Stimulated activated CD8-positive, alpha-beta memory T cell treated with anti-CD3 and anti-CD28 coated beads, Interleukin-4, amount 100 ng/mL, for 4 hours (primary cell): ENCODE measurements at places on chromosomes 3 and 15.

DNA sequence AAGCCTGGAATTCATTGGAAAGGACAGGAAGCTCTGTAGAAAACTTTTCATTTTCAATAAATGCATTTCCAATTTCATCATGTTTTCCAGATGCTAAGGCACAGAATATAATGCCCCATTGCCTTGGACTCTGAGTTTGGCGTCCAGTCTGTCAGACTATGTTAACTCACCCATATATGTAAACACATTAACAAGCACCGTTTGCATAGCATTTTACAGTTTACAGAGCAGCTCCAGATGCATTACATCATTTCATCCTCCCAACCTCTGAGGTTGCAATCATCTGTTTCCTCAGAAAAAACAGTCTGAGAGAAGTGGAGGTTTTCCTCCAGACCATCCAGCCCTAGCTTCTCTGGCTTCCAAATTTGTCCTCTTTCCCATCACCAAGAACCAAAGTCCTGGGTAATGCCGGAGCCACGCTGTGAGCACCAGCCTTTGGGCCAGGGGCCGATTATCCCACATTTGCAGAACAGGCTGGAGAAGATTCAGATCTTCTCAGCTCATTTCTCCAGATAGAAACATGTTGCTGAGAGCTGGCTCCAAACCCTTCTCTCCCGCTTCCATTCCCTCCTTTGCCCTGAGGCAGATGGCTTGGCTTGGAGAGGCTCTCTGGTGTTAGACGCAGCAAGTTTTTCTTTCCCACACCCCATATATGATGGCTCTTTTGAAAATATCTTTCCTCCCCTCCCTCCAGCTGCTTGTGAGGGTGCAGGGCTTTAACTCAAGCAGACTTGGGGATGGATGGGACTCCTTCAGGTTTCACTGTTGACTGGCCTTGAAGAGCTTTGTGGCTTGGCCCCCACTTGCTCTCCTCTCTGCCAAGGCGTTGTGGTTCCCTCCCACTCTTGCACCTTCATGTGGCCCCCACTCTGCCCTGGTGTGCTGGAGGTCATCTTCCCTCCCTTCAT lies 26.0 kb downstream of the CYP19A1 start:
- no peak for DNase-seq

- no peak for DNase-seq
These were observed 75.0 kb downstream of the MAGEF1 start for GRCh38 chr3:184636741-184637316.

- DNase-seq = no peak
These were observed 216.2 kb downstream of the ITPR1 start for GRCh38 chr3:4709341-4709740.

GRCh38 chr3:4745235-4745610 lies 234.0 kb upstream of the BHLHE40 start:
- DNase-seq = no peak

DNA sequence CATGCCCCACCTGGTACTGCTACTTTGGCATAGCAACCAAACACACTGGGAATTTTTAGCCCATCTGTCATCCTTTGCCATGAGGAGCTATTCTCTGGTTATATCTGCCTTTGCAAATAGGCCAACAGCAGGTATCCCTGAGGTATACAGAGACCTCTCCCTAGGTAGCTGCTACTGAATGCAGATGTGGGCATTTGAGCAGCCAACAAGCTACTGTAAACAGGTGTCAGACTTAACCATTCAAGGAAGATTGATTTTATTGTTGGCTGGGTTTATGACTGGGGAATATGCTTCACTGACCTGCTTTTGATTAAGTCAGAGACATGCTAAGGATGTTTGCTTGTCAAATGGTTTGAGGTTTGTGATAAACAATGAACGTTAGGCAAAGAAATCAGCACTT lies 183.2 kb downstream of the OXSM start:
- DNase-seq = no peak

DNA sequence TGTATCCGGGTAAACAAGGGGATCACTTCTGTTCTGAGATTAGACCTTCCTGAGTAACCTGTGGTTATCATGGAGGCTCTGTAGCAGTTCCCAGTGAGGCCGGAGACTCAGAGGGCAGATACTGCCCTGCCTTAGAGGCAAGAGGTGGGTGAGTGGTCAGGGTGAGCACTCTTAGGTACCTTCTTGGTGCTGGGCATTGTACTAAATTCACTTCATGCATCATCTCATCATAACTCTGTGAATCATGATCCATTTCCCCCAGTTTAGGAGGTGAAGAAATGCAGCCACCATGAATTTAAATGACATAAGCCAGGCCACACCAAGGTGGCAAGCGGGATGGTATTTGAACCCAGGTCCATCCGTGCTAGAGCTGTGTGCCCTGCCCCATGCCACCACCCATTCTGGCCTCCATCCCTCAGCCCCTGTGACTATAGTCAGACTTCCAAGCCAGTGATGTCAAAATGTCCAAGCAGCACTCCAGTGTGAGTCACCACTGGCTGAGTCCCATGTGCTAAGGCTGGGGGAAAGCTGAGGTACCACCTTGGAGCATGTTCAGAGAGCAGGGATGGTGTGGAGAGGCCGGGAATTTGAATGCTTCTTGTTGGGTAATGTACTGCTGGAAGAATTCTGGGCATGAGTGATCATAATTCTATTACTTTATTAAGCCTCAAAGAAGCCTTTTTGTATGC lies 88.8 kb downstream of the EPHB1 start:
- DNase-seq = no peak

DNA sequence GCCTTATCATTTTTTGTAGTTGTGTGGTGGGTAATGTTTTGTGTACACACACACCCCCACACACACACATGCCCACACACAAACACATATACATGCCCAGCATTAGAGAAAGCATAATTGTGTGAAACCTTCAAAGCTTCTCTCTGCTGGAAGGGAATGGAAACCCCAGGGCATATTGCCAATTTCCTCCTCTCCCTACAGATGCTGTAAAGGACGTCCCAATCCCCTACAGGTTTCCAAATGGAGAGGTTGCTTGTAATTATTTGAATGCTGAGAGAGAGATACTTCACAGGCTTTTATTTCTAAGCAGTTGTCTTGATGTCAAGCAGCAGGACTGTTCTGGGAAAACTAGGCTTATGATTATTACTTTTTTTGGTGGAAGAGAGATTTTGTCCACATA lies 23.0 kb upstream of the CCK start:
- DNase-seq = no peak

- DNase-seq = no peak
These were observed 48.9 kb downstream of the SSUH2 start for GRCh38 chr3:8595695-8596115.

DNA sequence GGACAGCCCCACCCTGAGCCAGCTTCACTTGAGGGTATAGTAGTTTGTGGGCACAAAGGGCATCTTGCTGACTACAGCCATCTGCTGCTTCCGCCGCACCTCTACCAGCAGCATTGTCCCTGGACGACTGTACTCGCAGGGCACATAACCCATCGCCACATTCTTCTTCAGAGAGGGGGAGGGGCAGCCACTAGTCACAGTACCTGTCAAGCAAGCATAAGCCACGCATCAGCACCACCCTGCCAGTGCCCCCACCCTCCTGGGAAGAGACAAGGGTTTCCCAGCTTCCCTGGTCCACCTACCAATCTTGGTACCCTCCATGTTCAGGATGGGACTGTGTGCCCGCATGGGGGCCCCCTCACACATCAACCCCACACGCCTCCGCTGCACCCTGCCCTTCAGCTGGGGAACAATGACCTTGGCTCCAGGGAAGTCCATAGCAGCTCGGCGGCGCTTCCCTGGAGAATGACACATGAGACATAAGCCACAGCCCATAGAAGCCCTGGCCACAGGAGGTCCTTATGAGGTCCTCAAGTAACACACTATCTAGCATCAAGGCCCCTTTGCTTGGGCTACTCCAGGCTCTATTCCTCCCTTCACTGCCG lies 4.7 kb downstream of the AMT start:
- no peak for DNase-seq

DNA sequence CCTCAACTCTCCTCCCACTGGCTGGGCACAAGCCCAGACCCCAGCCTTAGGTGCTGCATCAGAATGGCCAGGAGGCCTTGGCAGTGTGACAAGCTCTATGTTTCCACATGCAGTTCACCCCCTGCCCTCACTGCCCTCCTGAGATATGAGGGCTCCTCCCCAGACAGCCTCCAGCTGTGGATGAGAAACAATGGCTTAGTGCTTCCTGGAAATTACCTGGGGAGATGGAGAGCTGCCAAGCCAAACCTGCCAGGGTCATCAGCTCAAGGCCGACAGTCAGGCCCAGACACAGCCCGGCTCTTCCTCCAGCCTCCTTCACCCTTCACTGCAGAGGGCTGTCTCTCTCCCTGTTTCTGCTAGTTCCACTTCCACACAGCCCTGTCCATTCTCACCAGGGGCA lies 76.3 kb downstream of the MYLK start:
- DNase-seq = no peak

- DNase-seq = no peak
These were observed 4.2 kb downstream of the SPG21 start for GRCh38 chr15:64985366-64986033.

- no peak for DNase-seq
These were observed 47.2 kb downstream of the WHAMM start for GRCh38 chr15:82856397-82857170.

GRCh38 chr15:61687124-61687523 lies 373.1 kb downstream of the VPS13C start:
- DNase-seq = no peak

- no peak for DNase-seq
These were observed 64.2 kb upstream of the SLCO2A1 start for GRCh38 chr3:134093956-134094355.

DNA sequence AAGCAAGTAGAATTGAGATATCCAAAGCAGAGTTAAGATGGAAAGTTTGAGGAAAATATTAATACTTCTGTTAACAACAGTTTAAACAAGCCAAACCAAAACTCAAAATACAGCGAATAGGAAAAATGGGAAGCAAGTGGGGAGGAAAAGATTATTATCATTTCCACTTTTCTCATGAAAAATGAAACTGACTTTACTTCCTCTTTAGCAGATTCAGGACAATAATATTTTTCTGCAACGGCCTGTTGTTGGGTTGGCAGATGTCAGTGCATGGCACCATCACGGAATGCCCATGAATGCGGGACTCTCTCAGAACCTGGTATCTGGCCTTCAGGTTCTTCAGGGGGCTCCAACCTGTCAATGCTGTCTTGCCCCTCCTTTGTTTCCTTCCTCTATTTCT lies 11.1 kb downstream of the ANKUB1 start:
- DNase-seq = no peak

GRCh38 chr3:52021489-52022268 lies 26.0 kb upstream of the RPL29 start:
- no peak for DNase-seq

- DNase-seq = no peak
These were observed 117.7 kb downstream of the DNAJB8 start for GRCh38 chr3:128348805-128349531.

DNA sequence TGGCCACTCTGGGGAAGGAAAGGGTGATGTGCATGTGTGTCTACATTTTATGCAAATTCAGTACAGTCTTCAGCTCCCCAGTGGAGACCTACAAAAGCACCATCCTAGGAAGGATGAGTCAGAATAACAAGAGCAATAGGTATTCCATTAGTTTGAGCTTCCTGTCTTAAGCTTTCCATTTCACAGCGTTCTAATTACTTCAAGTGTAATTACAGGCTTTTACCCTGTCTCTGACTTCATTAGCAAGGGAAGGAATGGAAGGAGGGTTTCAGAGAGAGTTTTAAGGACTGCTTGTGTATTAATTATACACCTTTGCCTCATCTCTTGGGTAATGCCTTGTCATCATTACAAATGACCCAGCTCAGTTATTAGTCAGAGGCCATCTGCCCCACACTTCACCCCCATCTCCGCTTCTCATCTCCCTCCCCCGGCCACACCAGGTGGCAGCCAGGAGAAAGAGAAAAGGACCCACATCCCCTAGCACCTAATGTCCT lies 202.8 kb upstream of the MRPL3 start:
- no peak for DNase-seq

DNA sequence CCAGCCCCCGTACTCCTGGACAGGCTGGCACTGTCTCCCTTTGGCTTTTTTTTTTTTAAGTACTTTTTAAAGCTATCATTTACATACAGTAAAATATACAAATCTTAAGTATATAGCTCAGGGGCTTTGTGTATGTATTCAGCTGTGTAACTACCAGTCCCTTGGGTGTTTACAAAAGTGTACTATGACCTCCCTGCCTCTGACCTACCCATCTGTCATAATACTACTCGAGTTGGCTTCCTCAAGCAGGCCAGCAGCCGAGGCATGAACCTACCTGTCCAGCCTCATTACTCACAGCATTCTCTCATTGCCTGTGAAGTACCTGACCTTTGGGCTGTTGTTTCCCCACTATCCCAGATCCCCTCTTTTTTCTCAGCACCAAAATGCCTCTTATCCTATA lies 33.2 kb downstream of the ABHD2 start:
- no peak for DNase-seq

- DNase-seq = no peak
These were observed 71.4 kb upstream of the RASGRF1 start for GRCh38 chr15:79161837-79162508.
